ENCODE measurements at places on chromosomes 11 and 22.
A peak's percentile ranks its signal among the peaks of the same experiment; 100 is the strongest.

GRCh38 chr11:133955081-133955891 is 1.5 kb downstream of the IGSF9B start:
- DNase-seq: peak; percentile 51

DNA sequence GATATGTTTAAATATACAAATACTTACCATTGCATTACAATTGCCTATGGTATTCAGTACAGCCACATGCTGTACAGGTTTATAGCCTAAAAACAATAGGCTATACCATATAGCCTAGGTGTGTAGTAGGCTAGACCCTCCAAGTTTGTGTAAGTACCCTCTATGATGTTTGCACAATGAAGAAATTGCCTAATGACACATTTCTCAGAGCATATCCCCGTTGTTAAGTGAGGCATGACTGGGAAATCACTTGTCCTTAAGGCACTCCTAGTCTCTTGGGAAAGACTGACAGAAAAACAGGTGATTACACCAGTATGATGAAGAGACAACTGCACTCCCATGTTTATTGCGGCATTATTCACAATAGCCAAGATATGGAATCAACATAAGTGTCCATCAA is 187.2 kb downstream of the SPON1 start:
- DNase-seq: no peak

DNA sequence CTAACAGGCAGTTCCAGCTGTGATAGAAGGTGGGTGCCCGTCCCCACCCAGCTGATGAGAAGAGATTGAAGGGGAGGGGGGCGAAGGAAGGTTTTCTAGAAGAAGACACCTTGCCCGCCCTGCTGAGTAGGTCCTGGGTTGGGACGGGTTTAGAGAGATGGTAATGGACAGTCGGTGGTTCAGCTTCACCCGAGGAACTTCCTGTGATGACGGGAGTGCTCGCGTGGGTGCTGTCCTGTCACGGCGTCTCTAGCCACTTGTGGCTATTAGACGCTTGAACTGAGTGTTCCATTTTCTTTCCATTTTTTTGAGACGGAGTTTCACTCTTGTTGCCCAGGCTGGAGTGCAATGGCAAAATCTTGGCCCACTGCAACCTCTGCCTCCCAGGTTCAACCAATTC is 27.6 kb upstream of the MGAT3 start:
- DNase-seq: no peak

DNA sequence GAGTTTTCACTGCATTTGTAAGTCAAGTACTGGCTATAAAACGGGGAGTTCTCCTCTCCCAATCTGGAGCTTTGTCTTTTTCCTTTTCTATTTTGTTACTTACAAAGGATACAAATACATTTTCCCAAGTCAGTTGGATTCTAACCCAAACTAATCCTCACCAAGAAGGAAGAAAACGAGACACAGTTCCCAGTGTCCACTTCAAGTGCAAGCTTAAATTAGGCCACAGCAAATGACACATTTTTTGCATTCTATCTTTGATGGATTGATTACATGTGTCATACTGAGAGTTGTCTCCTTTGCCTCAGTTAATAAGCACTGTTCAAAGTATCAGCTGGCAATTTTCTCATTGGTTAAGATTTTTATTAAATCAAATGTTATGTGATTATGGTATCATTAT is 296.7 kb upstream of the ANO5 start:
- DNase-seq: no peak

DNA sequence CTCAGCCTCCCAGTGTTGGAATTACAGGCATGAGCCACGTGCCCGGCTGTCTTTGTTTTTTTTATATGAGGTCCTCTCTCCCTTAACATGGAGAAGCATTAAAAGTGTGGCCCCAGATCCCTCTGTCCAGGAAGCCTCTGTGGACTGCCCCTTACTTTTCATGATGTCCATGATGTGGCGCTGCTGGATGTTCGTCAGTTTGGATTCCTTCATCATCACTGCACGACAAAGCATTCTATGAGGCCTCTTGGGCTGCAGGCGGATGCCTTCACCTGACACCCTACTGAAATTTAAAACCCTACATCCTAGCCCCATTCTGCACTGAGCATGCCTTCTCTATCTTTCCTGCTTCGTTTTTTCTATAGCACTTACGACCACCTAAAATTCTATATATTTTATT is 2.1 kb downstream of the C22orf23 start:
- DNase-seq: no peak
